Heart left ventricle (tissue), 16 donors: ENCODE measurements at places on chromosomes 5 and 9. TPM values are rescaled to one million over a fixed set of nuclear protein-coding genes. Genes with fewer than 3 reads are reported as not detected.

GRCh38 chr5:120628156-120628555 lies 164.1 kb downstream of the PRR16 start:
- no peak for DNase-seq
- no peaks in the 10 kb centered on the region for H3K27me3 ChIP-seq
- no peak overlapping the region for H3K4me3 ChIP-seq
- no peaks in the 10 kb centered on the region for H3K36me3 ChIP-seq
- no peak overlapping the region for H3K27ac ChIP-seq

DNA sequence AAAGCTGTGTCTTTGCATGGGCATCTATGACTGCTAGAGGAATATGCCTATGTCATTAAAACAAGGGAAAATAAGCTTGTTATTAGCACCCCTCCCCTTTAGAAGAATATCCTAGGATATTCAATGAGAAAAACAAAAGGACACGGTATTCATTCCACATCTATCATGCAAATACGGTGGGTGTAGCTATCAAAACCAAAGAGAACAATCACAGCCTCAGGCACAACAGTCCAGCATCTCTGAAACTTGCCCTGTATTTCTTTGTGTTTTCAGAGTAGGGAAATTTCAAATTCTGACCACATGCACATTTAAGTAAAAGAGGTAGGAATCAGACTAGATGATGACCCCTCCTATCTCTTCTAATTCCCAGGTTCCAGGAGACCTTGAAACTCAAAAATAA lies 209.9 kb downstream of the EFNA5 start:
- H3K4me1 ChIP-seq: peaks cover 4% of the 10 kb centered on the region
- no peak overlapping the region for H3K27ac ChIP-seq
- H3K36me3 ChIP-seq: no peaks in the 10 kb centered on the region
- H3K27me3 ChIP-seq: no peaks in the 10 kb centered on the region
- DNase-seq: no peak
- no peak overlapping the region for H3K4me3 ChIP-seq

DNA sequence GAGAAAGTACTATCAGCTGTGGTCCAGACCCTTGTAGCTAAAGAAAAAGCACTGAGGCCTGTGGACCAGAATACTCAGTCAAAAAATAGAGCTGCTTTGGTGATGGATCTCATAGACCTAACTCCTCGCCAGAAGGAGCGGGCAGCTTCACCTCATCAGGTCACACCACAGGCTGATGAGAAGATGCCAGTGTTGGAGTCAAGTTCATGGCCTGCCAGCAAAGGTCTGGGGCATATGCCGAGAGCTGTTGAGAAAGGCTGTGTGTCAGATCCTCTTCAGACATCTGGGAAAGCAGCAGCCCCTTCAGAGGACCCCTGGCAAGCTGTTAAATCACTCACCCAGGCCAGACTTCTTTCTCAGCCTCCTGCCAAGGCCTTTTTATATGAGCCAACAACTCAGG lies 8.9 kb downstream of the RAB24 start:
- H3K27me3 ChIP-seq: no peaks in the 10 kb centered on the region
- no peak overlapping the region for H3K4me3 ChIP-seq
- H3K4me1 ChIP-seq: peaks cover 16% of the 10 kb centered on the region
- peak; percentile 62 for DNase-seq

DNA sequence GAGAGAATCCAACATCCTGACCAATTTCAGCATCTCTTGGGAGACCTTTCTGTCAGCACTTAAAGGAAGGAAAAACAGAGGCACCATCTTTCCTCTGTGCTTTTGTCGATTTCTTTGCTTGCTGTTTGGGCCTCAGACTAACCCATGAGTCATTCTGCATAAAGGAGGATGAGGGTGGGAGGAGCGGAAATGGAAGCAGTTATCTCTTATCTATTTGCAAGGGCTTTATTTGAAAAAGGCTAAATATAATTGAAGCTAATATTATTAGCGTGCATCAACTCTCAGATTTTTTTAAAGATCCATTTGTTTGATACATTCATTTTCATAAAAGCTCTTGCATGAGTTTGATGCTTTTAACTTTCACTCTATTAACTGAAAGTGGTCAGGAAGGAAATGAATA lies 72.9 kb downstream of the ZNF622 start:
- H3K27me3 ChIP-seq: no peaks in the 10 kb centered on the region
- H3K4me1 ChIP-seq: no peaks in the 10 kb centered on the region
- DNase-seq: no peak

Gene FBXL7
- total RNA-seq: 20.5 TPM

DNA sequence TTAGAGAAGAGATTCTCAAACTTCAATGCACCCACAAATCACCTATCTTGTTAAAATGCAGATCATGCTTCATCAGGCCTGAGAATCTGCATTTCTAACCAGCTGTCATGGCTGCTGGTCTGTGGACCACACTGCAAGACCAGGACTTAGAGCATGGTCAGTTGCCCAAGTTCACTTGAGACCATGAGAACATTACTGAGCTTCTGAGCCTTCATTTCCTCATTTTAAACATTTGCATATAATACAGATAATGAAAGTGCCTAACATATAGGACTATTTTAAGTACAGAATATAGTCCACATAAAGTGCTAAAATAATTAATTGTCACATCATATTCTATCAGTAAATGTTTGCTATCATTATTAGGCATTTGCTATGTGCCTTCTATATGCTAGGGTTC lies 260.8 kb upstream of the TNC start:
- no peaks in the 10 kb centered on the region for H3K36me3 ChIP-seq
- no peak overlapping the region for H3K4me3 ChIP-seq
- H3K4me1 ChIP-seq: no peaks in the 10 kb centered on the region
- DNase-seq: no peak
- H3K27ac ChIP-seq: no peak overlapping the region

Gene CBY3
- not detected for total RNA-seq

Gene STPG3
- total RNA-seq: not detected

- no peaks in the 10 kb centered on the region for H3K27me3 ChIP-seq
- H3K4me1 ChIP-seq: no peaks in the 10 kb centered on the region
- no peak overlapping the region for H3K4me3 ChIP-seq
Measured at GRCh38 chr5:12013351-12013750, 109.1 kb upstream of the CTNND2 start.

Gene PCDHGA12
- 15.5 TPM for total RNA-seq

DNA sequence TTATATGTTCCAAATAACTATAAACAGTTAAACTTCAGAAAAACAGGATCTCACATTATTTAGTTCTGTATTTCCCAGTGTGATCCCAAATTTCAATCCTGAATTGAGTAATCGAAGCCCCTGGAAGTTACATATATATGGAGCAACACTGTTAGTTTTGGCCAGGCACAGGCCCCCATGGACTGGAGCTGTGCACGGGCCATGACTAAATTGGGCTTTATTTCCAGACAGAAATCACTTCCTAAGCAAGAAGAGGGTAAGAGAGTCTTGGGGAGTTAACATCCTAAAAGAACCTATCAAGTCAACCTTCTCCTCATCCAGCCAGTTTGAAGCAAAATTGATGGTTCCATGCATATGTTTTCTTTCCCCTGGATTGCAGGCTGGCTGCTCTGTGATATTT lies 393.0 kb downstream of the TMEM167A start:
- no peak overlapping the region for H3K27ac ChIP-seq
- no peak for DNase-seq
- no peaks in the 10 kb centered on the region for H3K27me3 ChIP-seq

DNA sequence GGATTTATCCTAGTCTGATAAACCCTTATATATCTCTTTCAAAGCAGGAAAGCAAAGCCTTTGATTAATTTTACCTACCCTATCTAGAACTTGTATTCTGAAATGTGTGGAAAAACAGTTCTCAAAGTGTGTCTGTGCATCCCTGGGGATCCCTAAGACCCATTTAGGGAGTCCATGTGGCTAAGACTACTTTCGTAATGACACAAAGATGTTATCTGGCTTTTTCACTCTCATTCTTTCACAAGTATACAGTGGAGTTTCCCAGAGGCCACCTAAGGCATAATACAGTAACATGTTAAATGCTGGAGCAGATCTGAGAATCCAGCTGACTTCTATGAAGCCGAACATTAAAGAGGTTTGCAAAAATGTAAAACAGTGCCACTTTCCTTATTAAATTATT lies 54.3 kb upstream of the TNFSF15 start:
- DNase-seq: no peak
- no peaks in the 10 kb centered on the region for H3K36me3 ChIP-seq
- no peak overlapping the region for H3K4me3 ChIP-seq
- no peaks in the 10 kb centered on the region for H3K27me3 ChIP-seq

DNA sequence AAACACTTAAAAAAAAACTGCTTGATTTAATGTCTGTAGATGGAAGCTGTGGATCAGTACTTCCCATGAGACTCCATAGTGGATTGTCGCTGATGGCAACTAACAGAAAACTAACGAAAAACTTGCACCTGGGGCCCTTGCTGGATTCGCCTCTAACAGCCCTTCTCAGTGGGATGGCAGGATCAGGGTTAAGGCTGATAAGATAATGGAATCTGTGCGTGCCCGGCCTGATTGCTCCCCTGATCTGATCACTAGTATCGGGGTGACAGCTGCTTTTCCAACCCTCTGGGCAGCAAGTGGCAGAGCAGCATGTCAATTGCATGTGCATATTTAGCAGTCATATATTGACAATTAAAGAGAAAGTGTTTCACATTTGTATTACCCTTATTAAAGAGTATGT lies 185.8 kb upstream of the ELAVL2 start:
- no peak for DNase-seq
- H3K4me3 ChIP-seq: no peak overlapping the region
- H3K36me3 ChIP-seq: no peaks in the 10 kb centered on the region
- H3K4me1 ChIP-seq: no peaks in the 10 kb centered on the region
- H3K27ac ChIP-seq: no peak overlapping the region
- H3K27me3 ChIP-seq: no peaks in the 10 kb centered on the region

GRCh38 chr5:64973215-64973614 lies 204.5 kb downstream of the CWC27 start:
- no peak overlapping the region for H3K4me3 ChIP-seq
- DNase-seq: no peak
- no peak overlapping the region for H3K27ac ChIP-seq

- H3K27me3 ChIP-seq: no peaks in the 10 kb centered on the region
- no peak overlapping the region for H3K4me3 ChIP-seq
- peaks cover 11% of the 10 kb centered on the region for H3K4me1 ChIP-seq
- DNase-seq: no peak
- H3K36me3 ChIP-seq: peaks cover 79% of the 10 kb centered on the region
Measured at GRCh38 chr9:37430841-37431597, 8.5 kb downstream of the GRHPR start.

DNA sequence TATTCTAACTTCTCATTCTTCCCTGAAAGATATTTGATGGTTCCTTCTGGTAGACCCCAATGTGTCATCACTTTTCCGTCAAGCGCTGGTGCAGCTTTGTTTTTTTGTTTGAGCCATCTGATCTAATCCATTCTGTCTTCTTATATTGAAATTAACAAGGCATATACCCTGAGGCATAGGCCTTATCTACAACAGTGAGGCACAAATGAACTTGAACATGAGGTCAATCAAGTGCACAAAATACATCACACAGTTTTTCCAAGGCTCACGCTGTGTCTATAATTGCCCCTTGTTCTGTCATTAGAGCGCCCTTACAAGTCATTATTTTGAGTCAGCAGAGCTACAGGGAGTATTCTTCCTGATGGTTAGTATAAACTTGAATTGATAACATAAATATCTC lies 406.6 kb downstream of the MAT2B start:
- H3K27ac ChIP-seq: no peak overlapping the region
- H3K4me1 ChIP-seq: no peaks in the 10 kb centered on the region
- H3K4me3 ChIP-seq: no peak overlapping the region

DNA sequence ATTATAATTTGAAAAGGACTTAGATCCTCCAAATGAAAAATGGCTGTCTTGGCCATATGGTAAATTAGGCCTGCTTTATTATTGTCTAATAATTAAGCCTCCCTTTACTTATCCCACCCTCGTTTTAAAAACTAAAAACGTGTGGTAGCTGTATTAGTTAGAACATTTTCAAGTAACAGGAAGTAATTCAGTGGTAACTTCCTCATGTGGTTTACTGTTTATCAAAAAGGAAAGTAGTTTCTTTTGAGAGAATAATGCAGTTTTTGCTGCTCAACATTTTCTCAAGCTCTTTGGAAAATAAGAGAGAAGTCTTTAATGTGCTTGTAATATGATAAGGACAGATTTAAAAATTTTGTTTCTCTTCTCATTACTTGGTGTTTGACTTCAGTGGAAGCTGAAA lies 26.0 kb downstream of the ZCCHC7 start:
- H3K4me1 ChIP-seq: no peaks in the 10 kb centered on the region
- no peak for DNase-seq
- no peak overlapping the region for H3K4me3 ChIP-seq
- H3K27ac ChIP-seq: no peak overlapping the region
- H3K27me3 ChIP-seq: no peaks in the 10 kb centered on the region

Gene IL31RA
- total RNA-seq: 0.63 TPM

DNA sequence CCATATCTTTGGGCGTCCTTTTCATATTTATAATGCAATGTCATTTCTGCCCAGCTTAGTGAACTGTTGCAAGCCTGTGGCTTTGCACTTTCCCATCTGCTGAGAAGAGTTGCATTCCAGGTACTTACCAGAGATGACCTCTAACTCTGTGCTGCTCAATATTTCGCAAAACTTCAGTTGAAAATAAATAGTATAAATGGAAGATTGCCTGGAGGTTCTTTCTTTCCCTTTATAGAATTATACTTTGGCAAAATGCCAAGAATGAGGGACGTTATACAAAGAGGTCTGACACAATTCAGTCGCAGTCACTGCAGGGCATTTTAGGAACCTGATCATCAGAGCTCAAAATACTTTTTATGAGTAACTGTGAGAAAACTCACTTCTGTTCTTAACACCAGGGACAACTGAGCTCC lies 18.9 kb upstream of the VLDLR start:
- no peak overlapping the region for H3K4me3 ChIP-seq
- H3K36me3 ChIP-seq: no peaks in the 10 kb centered on the region
- no peaks in the 10 kb centered on the region for H3K27me3 ChIP-seq
- no peak for DNase-seq
- peaks cover 5% of the 10 kb centered on the region for H3K4me1 ChIP-seq

- no peaks in the 10 kb centered on the region for H3K36me3 ChIP-seq
- no peaks in the 10 kb centered on the region for H3K4me1 ChIP-seq
- H3K4me3 ChIP-seq: no peak overlapping the region
- DNase-seq: no peak
Measured at GRCh38 chr9:36999728-37000333, 34.2 kb downstream of the PAX5 start.

Gene SUSD3
- total RNA-seq: 0.44 TPM

Gene PRRC1
- 29.1 TPM for total RNA-seq

- H3K36me3 ChIP-seq: peaks cover 30% of the 10 kb centered on the region
- H3K27ac ChIP-seq: no peak overlapping the region
- DNase-seq: no peak
- H3K27me3 ChIP-seq: no peaks in the 10 kb centered on the region
Measured at GRCh38 chr5:79686799-79687198, 2.8 kb upstream of the CMYA5 start.

- no peak for DNase-seq
- no peak overlapping the region for H3K27ac ChIP-seq
- no peaks in the 10 kb centered on the region for H3K27me3 ChIP-seq
- H3K4me1 ChIP-seq: peaks cover 51% of the 10 kb centered on the region
- no peak overlapping the region for H3K4me3 ChIP-seq
Measured at GRCh38 chr5:143188083-143188482, 215.4 kb downstream of the NR3C1 start.

Gene SPATA6L
- total RNA-seq: 0.56 TPM

- H3K27me3 ChIP-seq: no peaks in the 10 kb centered on the region
- DNase-seq: no peak
- H3K4me3 ChIP-seq: no peak overlapping the region
- H3K36me3 ChIP-seq: no peaks in the 10 kb centered on the region
- H3K27ac ChIP-seq: no peak overlapping the region
Measured at GRCh38 chr9:76676857-76677256, 87.4 kb upstream of the PCA3 start.
